Fibroblast of gingiva (primary cell): ENCODE measurements at places on chromosomes 7 and 10.

- DNase-seq = no peak
Observed at GRCh38 chr7:80128918-80129317, 5.7 kb upstream of the GNAI1 start.

DNA sequence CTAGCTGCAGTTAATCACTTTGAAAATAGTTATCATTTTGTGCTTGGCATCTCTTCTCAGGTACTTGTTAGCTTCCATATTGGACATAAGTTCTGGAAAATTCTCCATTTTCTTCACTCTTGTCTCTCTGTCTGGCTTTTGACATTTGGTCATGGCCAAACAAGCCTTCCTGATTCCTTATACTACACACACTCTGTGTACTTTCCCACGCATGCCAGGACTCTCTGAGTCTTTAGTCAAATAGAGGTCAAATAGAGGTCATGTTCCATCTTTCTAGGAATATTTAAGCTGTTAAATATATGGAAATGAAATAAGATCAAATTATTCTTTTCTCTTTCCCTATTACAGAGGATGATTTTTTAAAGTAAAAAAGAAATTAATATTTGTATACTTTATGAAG is 235.5 kb upstream of the PLXDC2 start:
- no peak for DNase-seq

DNA sequence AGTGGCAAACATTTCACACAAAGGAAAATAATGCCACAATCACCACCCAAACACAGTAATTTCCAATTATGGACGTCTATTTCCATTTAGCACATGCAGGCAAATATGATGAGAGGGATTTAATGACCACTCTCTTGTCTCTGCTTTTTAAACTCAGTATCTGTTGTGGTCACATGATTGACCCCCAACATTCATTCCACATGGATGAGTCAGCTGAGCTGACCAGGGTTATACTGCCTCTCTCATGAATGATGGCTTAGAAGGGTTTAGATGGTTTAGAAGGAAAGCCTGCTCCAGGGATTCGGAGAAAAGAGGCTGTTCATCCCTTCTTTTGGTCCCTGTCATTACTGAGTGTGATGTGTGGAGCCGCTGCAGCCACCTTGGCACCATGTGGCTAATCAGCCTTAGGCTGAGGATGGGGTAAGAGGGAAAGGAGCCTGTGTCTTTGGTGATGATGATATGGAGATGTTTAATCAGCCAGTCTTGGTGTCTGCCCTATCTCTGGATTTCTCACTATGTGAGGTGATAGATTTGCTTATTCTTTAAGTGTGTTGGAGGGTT is 38.2 kb upstream of the JAKMIP3 start:
- DNase-seq = no peak

- DNase-seq = peak; percentile 6
Observed at GRCh38 chr7:85261336-85261735, 74.5 kb upstream of the SEMA3D start.

DNA sequence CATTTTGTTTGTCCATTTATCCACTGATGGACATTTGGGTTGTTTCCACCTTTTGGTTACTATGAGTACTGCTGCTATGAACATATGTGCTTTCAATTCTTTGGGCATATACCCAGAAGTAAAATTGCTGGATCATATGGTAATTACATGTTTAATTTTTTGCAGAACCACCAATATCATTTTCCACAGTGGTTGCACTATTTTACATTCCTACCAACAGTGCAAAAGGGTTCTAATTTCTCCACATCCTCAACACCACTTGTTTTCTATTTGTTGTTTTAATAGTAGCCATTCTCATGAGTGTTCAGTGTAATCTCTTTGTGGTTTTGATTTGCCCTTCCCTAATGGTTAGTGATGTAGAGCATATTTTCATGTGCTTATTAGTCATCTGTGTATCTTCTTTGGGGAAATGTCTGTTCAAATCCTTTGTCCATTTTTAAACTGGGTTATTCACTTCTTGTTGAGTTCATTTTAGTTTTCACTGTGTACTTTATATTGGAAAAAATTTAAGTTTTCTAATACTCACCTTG is 101.9 kb downstream of the HIBADH start:
- peak; percentile 84 for DNase-seq

DNA sequence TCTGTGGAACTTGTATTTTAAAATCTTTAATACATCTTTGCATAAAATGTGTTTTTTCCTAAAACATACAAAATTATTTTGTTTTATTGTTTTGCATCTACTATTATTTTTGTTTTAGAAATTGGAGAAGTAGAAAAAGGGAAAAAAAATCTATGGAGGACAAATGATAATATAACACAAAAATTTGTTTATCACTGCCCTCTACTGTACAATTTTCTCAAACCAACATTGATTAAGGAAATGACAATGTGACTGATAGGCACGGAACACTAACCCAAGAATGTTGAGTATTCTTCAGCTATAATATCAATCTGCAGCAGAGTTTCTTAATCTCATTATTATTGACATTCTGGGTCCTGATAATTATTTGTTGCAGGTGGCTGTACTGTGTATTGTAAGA is 9.5 kb upstream of the ING3 start:
- DNase-seq = no peak

DNA sequence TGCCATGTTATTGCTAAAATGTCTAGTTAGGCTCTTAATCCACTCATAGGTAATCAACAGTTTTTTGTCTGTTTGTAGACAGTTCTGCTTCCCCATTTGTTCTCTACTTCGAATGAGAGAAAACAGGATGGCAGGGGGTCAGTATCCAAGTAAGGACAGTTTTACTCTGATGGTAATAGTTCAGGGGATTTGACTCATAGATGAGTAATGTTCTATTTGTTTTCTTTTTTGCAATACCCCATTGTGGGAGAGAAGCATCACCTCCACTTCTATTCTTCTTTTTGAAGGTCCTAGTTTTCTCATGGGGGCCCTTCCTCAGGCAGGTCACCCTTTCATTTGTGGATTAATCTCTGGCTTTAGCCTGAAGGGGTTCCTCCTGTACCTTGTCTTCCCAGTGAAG is 13.9 kb downstream of the PCLO start:
- peak; percentile 4 for DNase-seq

DNA sequence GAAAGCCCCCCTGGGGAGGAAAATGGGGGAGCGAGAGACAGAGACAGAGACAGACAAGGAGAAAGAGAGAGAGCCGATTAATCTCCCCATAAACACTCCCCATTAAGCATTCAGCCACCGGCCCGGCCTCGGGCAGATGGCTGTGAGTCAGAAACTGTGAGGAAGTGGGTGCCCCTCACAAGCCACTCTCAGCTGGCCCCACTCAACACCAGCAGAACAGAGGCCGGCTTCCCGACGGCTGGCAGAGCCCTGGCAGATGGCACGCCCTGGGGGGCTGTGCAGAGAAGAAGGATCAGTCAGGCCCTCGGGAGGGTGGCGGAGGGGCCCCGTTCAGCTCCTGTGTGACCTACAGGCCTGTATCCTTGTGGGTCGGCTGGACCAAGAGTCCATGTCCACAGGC is 41.2 kb downstream of the CAMK2B start:
- DNase-seq = no peak

- no peak for DNase-seq
Observed at GRCh38 chr10:113651021-113651420, 12.8 kb downstream of the NRAP start.

DNA sequence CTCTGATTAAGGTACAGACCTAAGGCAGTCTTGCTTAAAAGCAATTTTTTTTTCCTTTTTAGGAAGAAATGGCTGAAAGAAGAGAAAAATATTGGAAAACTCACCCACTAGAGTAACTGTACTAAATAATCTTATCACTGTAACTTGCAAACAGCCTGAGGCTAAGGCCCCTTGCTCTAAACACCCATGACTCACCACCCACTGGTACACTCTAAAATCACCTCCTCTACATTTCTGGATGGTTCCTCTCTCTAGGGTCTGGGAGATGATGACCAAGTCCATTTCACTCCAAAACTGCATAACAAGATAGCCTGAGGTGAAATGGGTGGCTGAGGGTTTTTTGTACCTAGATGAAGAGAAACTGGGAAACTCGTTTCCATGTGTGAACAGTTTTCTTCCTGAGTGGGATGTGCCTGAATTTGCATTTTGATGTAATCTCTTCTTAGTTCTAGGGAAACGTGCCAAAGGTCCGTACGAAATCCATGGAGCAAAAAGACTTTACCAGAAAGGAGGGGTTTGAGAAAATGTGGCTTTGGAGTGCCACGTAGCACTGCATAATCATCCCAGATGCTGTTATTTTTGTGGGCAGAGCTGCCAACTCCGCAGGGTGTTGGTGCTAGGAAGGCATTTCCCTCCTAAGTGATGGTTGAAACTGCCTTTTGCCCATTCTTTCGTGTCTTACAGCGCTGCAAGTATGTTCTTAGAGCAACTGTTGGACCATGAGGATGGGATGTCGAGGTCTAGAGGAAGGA is 113.5 kb upstream of the C10orf90 start:
- no peak for DNase-seq

- no peak for DNase-seq
Observed at GRCh38 chr10:69734797-69735468, 66.8 kb upstream of the COL13A1 start.

GRCh38 chr10:1452777-1453176 is 284.5 kb downstream of the ADARB2 start:
- no peak for DNase-seq

- peak; percentile 55 for DNase-seq
Observed at GRCh38 chr7:40220421-40220911, 85.7 kb downstream of the SUGCT start.

GRCh38 chr10:1036341-1036791 is 10.7 kb upstream of the IDI2 start:
- no peak for DNase-seq

DNA sequence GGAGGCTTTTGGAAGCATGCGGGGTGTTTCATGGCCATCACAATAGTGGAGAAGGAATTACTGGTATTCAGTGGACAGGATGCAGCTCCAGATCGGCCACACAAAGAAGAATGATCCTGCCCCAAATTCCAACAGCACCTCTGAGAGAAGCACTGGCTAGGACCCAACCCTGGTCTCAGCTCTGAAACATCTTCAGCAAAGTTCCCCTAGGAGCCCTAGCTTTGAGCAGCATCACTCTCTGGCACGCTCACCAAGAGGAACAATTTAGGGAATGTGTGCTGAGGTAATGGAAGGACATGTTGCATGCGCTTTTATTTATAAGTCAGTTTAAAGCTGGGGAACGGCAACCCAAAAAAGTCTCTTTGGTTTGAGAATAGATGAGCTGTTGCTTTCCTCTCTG is 5.5 kb upstream of the OPN1SW start:
- peak; percentile 45 for DNase-seq

DNA sequence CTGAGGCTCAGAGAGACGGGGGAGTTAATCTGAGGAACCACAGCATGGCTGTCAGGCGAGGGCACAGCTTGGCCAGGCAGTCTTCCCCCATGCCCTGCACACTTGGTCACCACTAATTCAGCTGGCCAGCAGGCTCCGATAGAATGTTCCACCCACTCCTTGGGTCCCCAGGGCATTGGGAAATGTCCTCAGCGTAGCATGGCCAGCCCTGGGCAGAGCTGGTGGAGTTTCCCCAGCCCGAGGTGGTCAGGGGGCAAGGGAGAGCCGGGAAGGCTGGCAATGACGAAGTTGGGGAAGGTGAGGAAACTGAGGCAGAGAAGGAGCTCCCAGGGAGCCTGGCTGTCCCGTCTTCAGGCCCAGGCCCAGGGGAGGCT is 12.1 kb upstream of the GRIFIN start:
- DNase-seq = peak; percentile 82

DNA sequence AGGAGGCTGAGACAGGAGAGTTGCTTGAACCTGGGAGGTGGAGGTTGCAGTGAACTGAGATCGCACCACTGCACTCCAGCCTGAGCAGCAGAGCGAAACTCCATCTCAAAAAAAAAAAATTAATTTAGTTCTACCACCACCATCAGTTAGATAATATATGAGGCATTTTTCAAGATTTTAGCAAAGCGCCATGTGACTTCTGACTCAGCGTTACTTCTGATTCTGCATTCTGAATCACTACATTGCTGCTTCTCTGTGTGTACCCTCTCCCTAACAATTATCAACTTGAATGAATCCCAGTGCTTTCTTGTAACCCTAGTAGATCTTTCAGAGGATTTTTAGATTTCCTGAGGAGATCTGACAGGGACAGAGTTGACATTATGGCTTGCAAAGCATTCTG is 176.8 kb upstream of the SORCS1 start:
- DNase-seq = no peak

GRCh38 chr7:128933180-128933891 is 4.4 kb upstream of the IRF5 start:
- DNase-seq = no peak

DNA sequence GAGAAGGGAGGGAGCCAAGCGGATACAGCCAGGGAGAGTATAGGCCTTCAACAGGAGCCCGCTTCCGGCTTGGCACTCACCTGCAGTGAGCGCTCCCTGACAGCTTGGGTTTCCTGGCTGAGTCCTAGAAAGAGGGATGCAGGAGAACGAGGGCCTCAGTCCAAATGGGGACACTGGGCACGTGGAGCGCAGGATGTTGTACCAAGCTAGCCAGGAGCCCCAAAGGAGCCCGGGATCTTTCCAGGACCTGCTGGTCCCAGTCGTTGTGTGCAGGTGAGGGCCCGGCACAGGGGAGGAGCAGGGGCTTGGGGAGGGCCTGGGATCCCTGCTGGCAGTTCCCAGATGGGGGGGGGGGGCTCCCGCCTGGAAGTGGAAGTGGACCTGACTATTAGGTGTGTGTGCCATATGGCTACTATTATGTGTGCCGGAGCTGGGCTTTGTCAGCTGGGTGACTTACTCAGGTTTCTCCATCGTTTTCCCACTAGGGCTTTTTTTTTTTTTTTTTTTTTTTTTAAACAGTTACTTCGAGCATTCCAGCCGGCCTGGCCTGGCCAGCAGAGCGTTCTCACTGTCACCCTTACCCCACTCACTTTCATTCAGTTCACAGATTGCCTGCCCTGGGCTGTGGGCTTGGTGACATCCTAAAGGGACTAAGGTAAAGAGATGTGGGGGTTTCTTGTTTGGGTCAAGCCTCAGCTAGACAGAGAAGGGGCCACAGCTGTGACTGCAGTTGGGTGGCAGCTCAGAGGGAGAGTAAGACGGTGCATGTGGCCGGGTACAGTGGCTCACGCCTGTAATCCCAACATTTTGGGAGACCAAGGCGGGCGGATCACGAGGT is 3.8 kb downstream of the AGAP3 start:
- DNase-seq = peak; percentile 55

- no peak for DNase-seq
Observed at GRCh38 chr10:29245476-29245875, 43.4 kb upstream of the LYZL1 start.

GRCh38 chr7:16839646-16840045 is 34.8 kb upstream of the AGR2 start:
- DNase-seq = peak; percentile 40
